Activated CD8-positive, alpha-beta memory T cell treated with anti-CD3 and anti-CD28 coated beads for 48 hours (primary cell): ENCODE measurements at places on chromosomes 1 and 21.

GRCh38 chr1:205319081-205320018, 2.2 kb downstream of the NUAK2 start:
- no peak for DNase-seq

DNA sequence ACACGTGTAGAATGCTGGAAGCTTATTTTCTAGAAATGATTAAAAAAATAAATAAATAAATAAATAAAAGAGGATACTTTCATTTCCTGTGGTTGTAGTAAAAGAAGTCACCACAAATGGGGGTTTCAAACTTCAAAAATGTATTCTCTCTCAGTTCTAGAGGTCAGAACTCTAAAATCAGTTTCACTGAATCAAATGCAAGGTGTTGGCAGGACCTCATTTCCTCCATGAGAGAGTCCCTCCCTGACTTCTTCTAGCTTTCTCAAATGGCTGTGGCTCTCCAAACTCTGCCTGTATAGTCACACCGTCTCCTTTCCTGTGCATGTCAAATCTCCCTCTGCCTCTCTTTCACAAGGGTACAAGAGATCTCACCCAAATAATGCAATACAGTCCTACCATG, 312.6 kb upstream of the CXADR start:
- no peak for DNase-seq

DNA sequence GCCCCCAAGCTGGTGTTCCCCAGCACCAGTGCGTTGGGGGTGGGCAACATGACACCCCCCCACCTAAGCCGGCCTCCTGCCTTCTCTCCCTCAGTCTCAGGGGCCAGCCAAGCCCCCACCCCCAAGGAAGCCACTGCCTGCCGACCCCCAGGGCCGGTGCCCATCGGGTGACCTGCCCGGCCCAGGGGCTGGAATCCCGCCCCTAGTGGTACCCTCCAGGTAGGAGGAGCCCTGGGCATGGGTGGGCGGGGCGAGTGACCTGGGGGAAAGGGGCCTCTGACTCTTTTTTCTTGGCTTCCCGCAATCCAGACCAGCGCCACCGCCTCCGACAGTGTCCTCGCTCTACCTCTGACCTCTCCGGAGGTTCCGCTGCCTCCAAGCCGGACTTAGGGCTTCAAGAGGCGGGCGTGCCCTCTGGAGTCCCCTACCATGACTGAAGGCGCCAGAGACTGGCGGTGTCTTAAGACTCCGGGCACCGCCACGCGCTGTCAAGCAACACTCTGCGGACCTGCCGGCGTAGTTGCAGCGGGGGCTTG, 1.3 kb upstream of the EFNA4 start:
- no peak for DNase-seq

DNA sequence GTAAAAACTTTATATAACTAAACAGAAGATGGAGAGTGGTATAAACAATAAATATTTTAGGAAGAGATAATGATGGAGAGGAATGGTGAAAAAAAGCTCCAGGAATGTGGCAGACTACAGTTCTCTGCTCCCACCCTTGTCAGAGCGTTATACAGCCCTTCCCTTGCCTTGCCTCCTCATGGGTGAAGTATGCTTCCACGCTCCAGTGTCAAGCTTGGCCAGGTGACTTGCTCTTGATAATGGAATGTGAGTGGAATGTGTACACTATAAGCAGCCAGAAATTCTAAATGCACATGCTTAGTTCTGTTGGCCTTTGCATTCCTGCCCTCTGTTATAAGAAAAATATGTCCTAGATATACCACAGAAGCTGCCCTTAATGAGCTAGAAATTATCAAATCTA, 24.7 kb upstream of the POGK start:
- DNase-seq, result no peak

- DNase-seq, result no peak
These were observed 494.7 kb downstream of the SMYD3 start for GRCh38 chr1:246012341-246012740.

DNA sequence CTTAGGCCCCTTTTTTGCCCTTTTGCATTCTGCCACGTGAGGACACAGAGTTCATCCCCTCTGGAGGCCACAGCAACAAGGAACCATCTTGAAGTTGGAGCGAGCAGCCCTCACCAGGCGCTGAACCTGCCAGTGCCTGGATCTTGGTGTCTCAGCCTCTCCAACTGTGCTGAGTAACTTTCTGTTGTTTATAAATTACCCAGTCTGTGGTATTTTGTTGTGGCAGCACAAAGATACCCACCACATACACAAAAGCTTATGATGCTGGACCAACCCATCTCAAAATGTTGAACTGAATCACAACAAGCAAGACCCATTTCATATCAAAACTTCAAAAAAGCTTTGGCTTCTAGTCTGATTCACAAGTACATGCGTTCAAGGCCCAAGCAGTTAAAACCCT, 649.9 kb downstream of the KIF26B start:
- no peak for DNase-seq

DNA sequence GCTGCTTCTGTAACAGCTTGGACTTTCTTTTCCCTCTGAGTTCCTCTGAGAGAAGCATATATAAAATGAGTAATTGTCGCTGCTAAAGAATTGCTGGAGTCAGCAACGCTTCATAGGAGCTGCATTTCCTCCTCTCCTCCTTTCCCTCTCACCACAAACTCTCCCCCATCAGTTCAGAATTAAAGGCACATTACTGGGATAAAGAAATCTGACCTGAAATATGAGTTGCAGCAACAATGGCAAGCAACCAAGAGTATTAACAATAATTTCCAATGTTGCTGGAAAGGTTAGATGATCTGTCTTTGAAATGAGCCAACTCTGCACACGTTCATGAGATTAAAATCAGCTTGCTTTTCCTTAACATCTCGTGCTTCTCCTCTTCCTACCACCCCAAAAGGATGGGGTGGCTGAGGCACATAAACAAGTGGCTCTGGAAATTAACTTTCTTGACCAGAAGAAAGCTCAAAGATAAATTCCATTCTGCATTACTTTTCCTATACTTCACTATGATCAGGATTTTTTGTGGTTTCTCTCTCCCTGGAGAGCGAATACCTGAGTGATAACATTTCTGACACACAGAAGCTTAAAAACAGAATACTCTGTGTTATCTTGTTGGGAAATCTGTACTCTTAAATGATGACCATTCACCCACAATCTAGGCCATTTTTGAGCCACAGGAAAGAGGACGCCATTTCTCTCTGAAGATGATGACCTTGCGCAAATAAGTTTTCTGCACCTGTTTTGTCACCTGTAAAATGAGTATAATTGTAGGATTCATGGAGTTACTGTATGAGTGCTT, 90.2 kb downstream of the TGFBR3 start:
- DNase-seq, result no peak

DNA sequence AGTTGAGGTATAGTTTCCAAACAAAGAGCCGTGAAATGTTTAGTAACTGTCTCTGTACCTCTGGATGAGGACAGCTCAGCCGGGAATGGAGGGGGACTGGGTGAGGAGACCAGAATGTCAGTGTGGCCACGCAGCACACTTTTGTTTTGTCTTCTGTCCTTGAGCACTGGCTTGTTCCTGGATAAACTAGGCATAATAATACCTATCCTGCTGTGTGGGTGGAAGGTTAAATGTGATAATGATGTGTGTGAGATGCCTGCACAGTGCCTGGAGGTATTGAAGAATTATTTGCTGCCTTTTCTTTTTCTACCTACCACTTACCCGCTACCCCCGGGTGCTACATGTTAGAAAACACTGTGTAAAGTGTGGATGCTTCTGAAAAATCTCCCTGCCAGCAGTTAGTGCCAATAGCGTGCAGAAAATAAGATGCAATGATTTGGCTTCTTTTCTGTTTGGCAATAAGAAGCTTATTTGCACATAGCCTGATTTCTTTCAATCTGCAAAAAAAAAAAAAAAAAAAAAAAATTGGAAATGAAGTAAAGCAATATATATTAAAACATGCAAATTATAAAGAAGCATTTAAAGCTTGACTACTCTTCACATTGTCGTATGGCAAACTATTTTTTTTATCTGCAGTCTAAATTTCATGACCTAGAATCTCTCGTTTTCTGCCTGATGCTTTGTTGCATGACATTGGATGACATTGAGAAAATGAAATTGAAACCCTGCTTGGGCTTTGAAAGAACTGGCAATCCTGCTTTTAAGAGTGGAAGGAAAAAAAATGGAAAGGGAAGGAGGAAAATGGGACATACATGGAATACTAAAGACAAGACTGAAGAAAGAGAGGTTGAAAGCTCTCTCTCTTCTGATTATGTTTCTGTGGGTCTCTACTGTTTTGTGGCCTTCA, 89.5 kb downstream of the DISC1 start:
- DNase-seq, result no peak

GRCh38 chr1:65378247-65378946, 42.1 kb upstream of the LEPR start:
- DNase-seq, result no peak

GRCh38 chr21:35071347-35071746, 22.2 kb upstream of the RUNX1 start:
- DNase-seq, result no peak

DNA sequence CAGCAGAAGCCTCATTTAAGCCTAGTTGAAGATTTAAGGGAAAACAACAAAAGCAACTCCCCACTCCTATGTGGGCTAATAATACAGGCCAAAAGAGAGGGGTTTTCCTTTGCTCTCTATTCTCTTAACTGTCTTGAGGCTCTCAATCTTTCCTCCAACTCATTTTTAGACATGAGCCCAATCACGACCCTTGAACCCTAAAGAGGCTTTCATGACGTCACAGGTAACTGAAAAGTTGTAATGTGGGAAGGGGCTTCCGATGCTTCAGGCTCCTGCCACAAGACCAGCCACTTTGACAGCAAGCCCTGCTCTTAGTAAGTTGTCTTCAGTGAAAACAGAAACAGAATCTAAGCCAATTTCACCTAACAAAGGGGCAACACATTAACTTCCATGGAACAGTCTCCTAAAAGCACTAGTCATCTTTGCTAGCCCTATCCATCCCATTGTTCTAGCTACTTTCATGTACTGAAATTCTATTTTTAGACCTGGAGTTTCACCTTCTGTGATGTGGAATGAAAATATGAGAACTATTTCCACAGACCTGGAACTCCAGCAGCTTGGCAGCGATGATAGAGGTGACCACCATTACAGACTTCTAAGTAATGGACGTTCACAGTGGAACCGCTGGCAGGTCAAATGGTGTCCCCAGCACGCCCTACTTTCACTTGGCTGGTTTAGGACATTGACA, 36.3 kb downstream of the GPR161 start:
- no peak for DNase-seq

GRCh38 chr21:45142469-45143308, 68.3 kb downstream of the ADARB1 start:
- DNase-seq, result no peak

GRCh38 chr1:101379950-101380349, 143.1 kb downstream of the S1PR1 start:
- DNase-seq, result no peak

DNA sequence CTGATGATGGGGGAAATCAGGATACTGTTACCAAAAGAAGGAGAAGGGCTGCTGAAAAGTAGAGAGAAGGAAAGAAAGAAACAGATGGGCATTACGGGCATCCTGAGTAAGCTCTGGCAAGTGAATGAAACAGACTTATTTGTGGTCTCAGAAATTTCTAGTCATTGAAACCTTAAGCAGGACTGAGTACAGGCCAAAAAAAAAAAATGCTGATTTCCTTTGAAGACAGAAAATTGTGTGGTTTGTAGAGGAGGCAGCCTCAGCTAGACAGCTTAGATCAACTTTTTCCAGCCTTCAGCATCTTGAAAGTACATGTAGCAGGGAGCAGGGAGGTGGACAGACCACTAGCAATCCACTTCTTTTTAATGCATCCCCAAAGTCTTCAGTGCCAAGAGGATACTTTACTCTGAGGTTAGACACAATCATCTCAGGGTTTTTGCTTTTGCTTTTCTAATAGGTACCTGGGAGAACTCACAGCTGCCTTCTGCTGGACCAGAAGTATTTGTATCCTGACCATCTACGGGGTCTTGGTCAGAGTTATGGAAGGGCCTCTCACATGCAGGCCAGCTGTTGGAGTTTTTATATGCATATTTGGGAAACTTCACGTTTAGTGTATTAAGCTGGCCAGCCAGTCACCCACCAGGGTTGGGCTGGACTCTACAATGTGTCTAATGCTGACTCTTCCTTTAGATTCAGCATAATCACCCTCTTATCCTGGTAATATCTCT, 10.6 kb upstream of the CAPZB start:
- DNase-seq, result no peak

- DNase-seq, result no peak
These were observed 7.2 kb upstream of the BCL10 start for GRCh38 chr1:85283475-85284199.

DNA sequence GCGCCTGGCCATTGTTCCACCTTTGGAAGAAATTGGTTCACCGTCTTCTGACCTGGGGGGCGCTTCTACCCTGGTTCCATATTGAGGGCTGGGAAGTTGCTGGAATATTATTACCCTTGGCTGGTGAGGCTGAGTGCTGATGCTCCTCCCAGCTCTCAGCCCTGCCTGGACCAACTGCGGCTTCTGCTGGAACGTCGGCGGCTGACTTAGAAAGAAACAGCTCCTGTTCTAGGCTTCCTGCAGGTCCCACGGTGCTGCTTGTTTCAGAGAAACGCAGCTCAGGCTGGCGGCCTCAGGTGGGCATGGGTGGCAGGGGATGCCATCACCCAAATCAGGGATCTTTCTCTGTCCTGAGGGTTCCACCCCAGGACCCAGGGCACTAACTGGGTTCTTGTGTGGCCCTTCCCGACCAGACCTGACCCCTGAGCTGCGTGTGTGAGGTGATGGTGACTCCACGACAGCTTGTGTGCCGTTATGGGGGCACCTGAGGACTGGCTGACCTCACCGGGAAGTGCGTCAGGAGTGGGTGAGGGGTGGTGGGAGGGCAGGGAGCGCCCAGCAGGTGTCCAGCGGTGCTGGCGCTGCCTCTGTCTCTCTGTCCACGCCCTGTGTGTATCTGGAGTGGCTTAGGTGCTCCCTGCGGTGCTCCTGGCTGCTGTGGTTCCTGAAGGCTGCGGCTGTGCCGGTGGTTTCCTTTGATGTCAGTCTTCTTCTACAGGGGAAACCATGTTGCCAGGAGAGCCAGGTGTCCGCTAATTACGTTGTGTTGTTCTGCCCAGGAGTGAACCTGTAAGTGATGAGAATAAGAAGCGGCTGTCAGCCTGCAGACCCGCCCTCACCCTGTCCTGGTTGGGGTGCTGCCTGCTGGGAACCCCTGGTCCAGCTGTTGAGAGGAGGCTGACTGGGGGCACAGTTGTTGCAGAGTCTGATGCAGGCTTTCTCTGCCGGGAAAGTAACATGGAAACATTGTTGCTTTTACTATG, 8.9 kb downstream of the SKI start:
- no peak for DNase-seq

- no peak for DNase-seq
These were observed 15.5 kb upstream of the ACTRT2 start for GRCh38 chr1:3005771-3006170.

DNA sequence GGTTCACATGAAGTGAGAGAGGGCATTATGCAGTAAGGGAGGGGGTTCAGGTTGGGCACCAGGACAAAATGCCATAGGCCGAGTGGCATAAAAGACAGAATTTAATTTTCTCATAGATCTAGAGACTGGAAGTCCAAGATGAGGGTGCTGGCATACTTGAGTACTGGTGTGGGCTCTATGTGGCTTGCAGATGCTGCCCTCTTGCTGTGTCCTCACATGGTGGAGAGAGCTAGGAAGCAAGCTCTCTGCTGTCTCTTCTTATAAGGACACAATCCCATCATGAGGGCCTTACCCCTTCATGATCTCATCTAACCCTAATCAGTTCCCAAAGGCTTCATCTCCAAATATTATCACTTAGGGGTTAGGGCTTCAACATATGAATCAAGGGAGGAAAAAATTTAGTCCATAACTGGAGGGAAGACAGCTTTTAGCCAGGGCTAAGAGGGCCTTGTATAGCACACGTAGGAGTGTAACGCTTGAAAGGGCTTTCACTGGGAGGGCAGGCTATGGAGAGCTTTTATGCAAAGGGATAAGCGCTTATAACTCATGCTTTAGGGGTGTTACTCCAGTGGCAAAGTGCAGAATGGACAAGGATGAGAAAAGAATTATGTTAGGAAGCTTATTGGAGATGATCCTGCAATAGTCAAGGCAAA, 64.5 kb downstream of the PLPPR5 start:
- DNase-seq, result no peak
